ENCODE measurements at places on chromosomes 7 and 10.

- no peak for DNase-seq
Measured at GRCh38 chr7:43113622-43114457, 1.4 kb downstream of the HECW1 start.

DNA sequence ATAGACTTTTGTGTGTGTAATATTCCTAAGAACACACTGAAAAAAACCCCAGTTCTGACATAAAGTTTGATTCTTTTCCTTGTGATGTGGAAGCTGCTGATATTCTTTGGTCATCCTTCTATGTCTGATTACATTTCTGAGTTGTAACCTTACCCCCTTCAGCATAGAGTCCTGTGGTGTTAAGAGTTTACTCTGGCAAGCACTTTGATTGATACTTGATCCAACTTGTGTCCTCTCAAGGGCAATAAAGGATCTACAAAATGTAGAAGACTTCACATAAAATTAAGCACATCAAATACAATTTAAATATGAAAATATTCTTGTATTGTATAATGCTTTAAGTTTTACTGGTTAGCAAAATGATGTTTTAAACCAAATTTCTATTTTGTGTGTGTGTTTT lies 221.7 kb upstream of the DKK1 start:
- no peak for DNase-seq

- peak; percentile 77 for DNase-seq
Measured at GRCh38 chr7:20200361-20200760, 16.8 kb downstream of the MACC1 start.

- no peak for DNase-seq
Measured at GRCh38 chr10:46556515-46557318, at the start of gene GPRIN2. GPRIN2 (minus strand) TSS chr10:46556658; CDS start chr10:46550736, 5,922 bp downstream.

DNA sequence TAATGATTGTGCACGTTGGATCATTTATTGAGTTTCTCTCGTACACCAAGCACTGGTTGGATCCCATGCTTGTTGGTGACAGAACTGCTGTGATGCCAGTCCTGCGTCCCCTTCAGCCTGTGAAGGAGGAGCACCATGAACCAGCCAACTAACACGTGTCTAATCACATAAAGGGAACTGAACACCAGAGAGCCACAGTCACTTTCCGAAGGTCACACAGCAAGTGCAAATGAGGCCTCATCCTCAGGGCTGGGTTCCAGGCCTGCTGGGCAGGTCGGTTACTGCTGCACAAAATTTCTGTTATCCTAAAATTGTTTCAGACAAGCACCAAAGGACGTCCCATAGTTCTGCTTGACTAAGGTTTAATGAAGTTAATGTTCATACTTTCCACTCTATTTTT lies 332.0 kb upstream of the ZNF32 start:
- DNase-seq, result no peak
